ENCODE measurements at places on chromosomes 1 and 21. TPM values are rescaled to one million over a fixed set of nuclear protein-coding genes. Genes with fewer than 3 reads are reported as not detected.

- no peaks in the 10 kb centered on the region for H3K36me3 ChIP-seq
- DNase-seq = no peak
- H3K27ac ChIP-seq = no peak overlapping the region
- no peak overlapping the region for H3K4me3 ChIP-seq
These were observed 11.6 kb upstream of the GJA9 start for GRCh38 chr1:38892976-38893375.

DNA sequence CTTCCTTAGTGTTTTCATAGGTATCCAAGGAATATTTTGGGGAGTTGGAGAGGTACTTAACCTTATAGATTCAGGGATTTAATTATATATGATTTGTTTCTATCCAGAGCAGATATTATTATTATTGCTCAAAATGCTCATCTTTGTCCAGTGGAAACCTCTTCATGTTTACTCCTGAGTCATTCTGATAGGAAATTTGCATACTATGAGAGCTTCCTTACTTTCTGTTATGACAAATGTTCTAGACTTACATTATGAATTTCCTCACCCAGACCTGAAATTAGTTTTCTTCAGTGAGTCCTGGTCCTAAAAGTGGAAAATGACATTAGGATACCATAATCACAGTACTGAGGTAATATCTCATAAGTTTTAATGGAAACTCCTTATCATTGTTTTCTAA lies 57.5 kb upstream of the PLPPR5 start:
- no peaks in the 10 kb centered on the region for H3K27me3 ChIP-seq
- H3K27ac ChIP-seq = no peak overlapping the region
- DNase-seq = no peak
- no peaks in the 10 kb centered on the region for H3K4me1 ChIP-seq
- no peaks in the 10 kb centered on the region for H3K36me3 ChIP-seq

GRCh38 chr1:198186916-198187580 lies 30.2 kb downstream of the NEK7 start:
- no peak overlapping the region for H3K27ac ChIP-seq
- no peak overlapping the region for H3K4me3 ChIP-seq
- H3K27me3 ChIP-seq = no peaks in the 10 kb centered on the region

DNA sequence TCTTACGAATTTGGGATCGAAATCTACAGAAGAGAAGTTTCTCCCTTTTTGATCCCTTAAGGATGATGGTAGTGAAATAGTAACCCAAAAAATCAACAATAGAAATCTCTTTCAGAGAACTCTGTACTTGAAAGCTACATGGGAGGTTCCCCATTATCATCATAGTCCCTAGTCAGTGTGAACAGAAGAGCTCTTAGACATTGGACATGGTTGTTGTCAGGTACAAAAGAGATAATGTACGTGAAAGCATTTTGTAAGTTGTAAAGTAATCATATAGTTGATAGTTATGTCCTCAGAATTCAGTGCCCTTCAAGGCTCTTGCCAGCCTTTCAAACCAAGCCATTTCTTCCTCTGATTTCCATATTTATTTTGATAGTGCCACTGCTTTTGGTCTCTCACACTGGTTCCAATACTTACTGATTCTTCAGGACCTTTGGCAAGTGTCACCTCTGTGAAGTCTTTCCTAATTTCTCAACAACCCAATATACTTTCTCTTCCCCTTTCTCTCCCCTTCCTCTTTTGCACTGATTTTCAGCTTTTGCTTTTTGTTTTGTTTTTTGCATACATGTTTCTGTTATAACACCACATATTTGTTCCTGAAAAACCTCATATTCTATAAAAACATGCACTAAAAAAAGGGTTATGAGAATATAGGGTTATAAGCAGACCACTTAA lies 22.4 kb downstream of the VPS45 start:
- H3K4me3 ChIP-seq = no peak overlapping the region
- no peak for DNase-seq
- no peak overlapping the region for H3K27ac ChIP-seq
- H3K4me1 ChIP-seq = no peaks in the 10 kb centered on the region
- H3K27me3 ChIP-seq = no peaks in the 10 kb centered on the region
- no peaks in the 10 kb centered on the region for H3K36me3 ChIP-seq

GIPC2 gene
- 1.9 TPM for total RNA-seq

RPS6KA1 gene
- 5.1 TPM for total RNA-seq

Data from sigmoid colon (tissue), 7 donors.